ENCODE measurements at places on chromosomes 3 and 15.

- DNase-seq: peak; percentile 58
Measured at GRCh38 chr3:155112661-155113389, 32.7 kb downstream of the MME start.

GRCh38 chr3:59480486-59480995 is 430.7 kb upstream of the CFAP20DC start:
- DNase-seq: peak; percentile 75

- DNase-seq: no peak
Measured at GRCh38 chr3:119562307-119562961, 3.0 kb upstream of the CD80 start.

- no peak for DNase-seq
Measured at GRCh38 chr15:39860200-39860599, 59.9 kb downstream of the GPR176 start.

- DNase-seq: no peak
Measured at GRCh38 chr15:50163719-50164410, 18.1 kb upstream of the SLC27A2 start.

DNA sequence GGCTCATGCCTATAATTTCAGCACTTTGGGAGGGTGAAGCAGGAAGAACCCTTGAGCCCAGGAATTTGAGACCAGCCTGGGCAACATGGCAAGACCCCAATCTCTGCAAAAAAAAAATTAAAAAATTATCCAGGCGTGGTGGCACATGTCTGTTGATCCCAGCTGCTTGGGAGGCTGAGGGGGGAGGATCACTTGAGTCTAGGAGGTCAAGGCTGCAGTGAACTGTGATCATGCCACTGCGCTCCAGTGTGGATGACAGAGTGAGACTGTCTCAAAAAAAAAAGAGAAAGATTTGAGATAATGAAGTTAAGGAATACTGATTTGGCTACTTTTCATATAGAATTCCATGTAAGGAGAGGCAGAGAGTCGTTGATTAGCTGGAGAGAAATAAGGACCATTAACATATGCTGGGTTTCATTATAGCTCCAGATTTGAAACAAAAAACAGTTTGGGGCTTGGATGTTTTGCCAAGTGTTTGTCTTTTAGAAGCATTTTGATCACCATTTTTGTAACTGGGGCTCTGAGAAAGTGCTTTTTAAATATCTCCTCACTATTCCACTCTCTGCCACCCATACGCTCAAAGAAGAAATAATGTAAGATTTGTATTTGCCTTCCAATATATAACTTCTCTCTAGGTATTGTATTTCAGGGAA is 214.2 kb downstream of the FEZF2 start:
- DNase-seq: no peak
